ENCODE measurements at places on chromosomes 6 and 20.

DNA sequence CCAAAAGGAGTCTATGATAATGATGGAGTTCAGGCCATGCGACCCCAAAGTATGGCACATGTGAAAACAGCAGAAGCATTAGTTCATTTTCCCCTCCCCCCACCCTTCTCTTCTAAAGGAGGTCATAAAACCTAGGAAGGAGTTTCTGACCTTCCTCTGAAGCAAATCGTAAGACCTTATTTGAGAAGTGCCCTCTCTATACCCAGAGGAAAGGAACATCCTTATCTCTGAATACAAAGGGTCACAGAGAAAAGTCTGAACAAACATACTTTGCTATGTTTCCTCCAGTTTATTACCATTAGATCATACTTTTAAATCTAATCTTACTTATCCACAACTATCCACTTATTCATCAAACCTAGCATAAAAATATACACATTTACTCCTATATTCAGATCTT is 48.6 kb downstream of the SLX4IP start:
- no peak for DNase-seq

DNA sequence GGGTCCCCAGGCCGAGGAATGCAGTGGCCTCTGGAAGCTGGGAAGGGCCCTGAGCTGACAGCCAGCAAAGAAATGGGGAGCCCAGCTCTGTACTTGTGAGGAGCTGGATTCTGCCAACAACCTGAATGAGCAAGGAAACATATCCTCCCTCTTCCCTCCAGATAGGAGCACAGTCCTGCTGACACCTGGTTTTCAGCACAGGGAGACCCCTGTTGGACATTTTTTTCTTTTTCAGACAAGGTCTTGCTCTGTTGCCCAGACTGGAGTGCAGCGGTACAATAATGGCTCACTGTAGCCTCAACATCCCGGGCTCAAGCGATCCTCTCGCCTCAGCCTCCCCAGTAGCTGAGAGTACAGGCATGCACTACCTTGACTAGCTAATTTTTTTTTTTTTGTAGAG is 21.5 kb downstream of the BMP6 start:
- no peak for DNase-seq

- peak; percentile 21 for DNase-seq
Observed at GRCh38 chr20:10672624-10673127, 1.1 kb downstream of the JAG1 start.

DNA sequence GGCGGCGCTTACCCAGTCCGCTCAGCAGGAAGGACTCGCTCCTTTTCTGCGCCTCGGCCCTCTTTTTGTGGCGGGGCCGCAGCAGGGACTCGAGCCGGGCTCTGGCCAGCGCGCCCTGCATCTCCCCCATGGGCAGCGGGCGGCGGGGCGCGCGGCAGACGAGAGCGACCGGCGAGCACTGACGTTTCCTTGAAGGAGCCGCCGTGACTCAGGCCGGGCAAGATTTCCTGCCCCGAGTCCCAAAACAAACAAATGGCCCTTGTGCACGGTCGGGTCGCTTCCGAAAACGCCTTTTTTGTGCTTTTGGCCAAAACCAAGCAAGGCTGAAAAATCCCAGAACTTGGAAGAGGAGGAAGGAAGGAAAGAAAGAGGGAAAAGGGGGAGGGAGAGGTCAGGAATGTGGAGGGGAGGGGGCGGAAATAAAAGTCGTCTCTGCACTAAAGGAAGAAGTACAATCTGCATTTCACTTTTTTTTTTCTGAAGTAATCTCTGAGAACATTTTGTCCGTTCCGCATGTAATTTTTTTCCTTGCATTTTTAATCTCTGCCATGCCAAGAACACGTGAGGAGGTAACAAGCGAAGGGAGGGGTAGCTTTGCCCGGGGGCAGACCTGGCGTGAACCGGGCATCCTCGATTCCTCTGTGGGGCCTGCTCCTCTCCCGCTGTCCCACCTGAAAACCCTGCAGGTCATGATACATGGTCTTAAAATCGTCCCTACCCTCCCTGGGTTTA is 123.3 kb upstream of the SLC2A12 start:
- peak; percentile 38 for DNase-seq

GRCh38 chr6:166058064-166058739 is 109.4 kb downstream of the TBXT start:
- DNase-seq, result no peak

DNA sequence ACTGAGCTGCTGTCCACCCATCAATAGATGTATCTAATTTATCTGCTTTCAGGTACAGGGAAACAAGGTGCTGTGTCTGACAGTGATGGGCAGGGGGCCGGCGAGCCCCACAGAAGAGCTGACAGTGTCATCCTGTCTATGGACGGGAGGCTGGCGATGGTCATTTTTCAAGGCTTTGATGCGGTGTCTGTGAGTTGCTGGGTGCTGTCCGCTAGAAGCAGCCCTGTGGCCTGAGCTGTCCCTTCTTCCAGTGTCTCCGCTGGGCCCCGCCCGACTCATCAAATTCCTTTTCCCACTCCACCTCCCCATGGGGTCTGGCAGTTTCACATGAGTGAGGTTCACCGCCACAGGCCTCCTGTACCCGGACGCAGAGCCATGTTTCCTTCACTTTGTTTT is 161.4 kb upstream of the PMEPA1 start:
- no peak for DNase-seq

GRCh38 chr6:158897236-158897635 is 78.1 kb upstream of the EZR start:
- no peak for DNase-seq

DNA sequence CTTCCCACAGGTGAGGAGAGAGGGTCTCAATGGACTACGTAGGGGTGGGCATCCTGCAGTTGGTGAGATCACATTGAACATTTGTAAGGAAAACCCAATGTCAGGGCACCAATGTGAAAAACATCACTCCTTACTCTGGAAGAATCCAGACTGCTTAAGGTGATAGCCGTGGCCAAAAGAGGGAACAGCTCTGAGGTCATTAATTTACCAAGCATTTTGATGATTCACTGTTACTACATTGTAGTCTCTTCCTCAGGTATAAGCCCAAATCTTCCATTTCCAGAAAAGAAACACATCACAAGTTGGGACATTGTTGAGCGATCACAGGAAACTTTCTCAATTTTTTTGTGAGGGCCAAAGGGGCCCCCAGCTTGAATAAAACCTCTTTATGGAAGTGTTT is 61.1 kb upstream of the SPTLC3 start:
- DNase-seq, result no peak

- no peak for DNase-seq
Observed at GRCh38 chr6:73290435-73290834, 27.4 kb upstream of the KHDC1 start.

DNA sequence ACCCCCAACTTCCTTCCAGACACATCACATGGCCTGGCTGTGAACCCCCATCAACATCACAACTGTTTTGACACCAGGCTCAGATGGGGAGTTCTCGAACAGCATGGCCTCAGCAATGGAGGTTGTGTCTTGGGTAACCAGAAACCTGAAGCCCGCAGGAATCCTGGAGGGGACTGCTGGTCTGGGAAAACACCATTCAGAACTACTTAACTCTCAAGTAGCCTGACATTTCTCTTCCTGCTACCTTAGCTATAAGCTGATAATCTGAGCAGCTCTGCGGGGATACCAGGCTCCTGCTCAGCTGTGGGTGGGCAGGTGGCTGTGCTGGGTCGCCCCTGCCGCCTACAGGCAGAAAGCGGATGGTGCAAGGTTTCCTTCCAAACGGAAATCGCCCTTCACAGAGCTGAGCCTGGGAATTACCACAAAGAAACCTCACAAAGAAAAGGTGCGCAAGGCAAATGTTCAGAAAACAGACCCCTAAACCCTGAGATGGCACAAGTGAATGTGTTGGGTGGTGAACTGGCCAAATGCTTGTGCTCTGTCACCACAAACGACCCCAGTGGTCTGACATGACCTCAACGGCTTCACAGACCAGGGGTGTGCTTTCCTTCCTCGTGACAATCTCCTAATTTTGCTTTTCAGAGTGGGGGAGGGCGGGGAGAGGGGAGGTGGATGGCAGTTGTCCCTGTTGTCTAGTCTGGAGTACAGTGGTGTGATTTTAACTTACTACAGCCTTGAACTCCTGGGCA is 29.5 kb downstream of the SNX5 start:
- DNase-seq, result peak; percentile 65

GRCh38 chr6:162026843-162027242 is 700.7 kb downstream of the PRKN start:
- no peak for DNase-seq

GRCh38 chr6:30814146-30815040 is 69.9 kb upstream of the DDR1 start:
- peak; percentile 45 for DNase-seq

DNA sequence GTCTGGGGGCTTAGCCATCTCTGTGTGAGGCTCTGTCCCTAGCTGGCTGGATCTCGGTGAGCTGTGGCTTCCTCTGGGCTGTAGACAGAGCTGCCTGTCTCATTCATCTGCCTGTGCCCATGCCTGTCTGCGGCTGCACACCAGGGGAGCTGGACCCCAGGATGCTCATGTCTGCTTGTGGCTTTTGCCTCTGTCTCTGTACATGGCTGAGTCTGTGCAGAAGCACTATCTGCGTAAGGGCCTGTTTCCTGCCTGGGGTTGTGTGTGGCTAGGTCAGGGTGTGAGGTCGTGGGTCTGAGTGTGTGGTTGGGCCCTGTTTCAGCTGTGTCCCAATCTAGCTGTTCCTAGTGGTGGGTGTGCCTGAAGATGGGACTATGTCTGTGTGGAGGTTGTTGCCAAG is 68.2 kb downstream of the CDH22 start:
- DNase-seq, result no peak

GRCh38 chr20:25247956-25248785 is at the start of gene PYGB:
Gene PYGB (plus strand): TSS chr20:25248085. CDS start chr20:25248179, 94 bp downstream.
- DNase-seq, result peak; percentile 83

- no peak for DNase-seq
Observed at GRCh38 chr6:20306491-20306890, 94.2 kb upstream of the MBOAT1 start.

DNA sequence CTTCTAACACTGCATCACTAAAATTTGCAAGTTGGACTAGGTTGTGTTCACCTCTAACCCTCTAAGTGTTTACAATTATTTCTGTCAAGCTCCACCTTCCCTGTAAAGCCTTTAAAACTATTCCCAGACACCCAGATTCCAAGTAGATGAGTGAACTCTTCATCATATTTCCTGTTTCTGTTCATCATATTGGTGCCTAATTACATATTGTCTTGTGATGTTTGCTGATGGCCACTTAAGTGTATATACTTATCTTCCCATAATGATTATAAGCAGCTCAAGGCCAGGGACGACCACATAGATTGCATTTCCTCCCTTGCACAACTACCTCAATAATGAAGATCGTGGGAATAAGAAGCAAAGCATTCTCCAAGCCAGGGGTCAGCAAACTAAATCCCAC is 16.8 kb downstream of the TNFRSF21 start:
- no peak for DNase-seq

DNA sequence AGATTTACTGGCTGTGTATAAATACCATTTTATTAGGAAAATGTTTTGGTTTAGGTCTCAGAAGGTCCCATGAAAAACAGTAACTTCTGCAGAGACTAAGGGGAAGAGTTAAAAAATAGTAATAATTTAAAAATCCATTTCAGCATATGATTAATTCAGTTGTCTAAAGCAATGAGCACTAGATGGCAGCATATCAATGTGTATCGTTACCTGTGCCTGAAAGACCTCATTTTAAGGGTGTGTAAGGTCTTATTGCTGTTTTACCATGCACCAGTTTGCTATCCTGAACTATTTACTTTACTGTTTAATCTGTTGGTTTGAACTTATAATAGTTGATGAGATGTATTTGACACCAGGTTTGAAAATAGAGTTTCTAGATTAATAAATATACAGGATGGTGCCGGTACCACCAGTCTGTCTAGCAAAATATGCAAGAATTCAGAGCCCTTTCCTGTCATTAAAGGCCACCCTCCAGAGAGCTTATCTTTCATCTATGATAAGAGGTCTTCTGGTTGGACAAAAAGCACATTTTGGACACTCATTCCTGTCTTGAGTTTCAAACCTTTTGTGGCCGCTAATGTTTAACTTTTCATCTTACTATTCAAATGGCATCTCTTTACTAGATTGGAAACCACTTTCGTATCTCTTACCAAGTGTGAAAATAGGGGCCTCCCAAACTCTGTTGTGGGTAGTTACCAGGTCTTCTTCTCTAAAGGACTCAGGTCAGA is 8.9 kb upstream of the AHI1 start:
- peak; percentile 62 for DNase-seq

DNA sequence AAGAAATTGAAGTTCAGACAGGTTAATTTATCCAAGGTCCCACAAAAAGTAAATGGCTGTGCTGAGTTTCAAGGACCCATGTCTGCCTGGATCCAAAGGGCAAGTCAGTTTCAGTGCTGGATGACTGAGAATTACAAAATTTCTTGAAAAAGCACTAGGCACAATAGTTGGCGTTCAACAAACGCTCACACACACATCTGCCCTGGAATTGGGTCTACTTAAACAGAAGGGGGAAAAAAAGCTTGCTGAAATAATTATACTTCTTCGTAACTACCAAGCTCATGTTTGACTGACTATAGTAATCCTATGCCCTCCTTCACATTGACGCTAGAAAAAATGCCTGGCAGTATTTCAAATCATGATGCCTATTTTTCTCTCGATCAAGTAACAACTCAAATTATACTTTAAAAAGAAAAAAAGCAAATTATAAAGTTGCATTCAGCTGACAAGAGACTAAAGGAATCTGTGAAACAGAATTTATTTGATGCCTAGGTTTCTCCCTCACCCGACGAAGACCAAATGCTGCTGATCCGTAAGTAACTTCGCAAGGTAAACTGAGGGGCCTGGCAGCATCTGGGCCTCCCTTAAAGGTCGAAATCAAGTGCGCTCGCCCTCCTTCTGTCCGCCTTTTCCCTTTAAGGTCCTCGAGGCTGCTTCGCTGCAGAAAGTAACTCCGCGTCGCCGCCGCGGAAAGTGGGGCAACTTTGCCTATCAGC is 650 bp upstream of the CD2AP start:
- peak; percentile 2 for DNase-seq

DNA sequence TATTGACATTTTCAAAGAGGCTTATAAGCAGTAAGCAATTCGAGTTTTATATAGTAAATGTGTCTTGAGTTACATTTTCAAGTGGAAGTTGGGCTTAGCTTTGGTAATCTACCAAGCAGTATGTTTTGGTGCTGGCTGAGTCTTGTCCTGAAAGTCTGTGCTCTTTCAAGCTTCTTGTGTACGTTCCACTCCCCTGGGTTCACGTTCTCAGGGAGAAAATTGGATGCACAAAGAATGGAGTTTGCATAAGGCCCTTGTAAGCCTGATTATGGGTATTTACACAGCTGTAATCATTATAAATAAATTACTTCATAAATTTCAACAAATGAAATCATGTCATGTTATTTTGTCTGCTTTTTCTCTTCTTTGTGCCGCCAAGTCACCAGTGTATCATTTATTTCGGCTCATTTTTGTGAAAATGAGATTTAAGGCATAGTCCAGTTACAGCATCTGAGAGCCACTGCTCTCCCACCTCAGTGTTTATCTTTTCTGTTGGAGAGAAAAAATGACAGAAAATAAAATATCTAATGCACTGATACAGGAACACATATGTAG is 262.5 kb downstream of the BTBD3 start:
- no peak for DNase-seq

GRCh38 chr6:15512721-15513120 is 150.1 kb downstream of the DTNBP1 start:
- no peak for DNase-seq

GRCh38 chr6:170025341-170025911 is 265.5 kb downstream of the DLL1 start:
- no peak for DNase-seq

All from CD4-positive, alpha-beta T cell treated with Interleukin-12 subunit alpha and Interleukin-12 subunit beta, for 1 hour (primary cell).